Posterior vena cava (tissue), 2 donors: ENCODE measurements at places on chromosomes 7 and 10. TPM values are rescaled to one million over a fixed set of nuclear protein-coding genes. Genes with fewer than 3 reads are reported as not detected.

Gene FAM107B
- total RNA-seq: 23.2 TPM

Gene EPHA1
- total RNA-seq: not detected

Gene VIPR2
- total RNA-seq: 7.6 TPM

Gene SEPHS1
- 30.7 TPM for total RNA-seq

Gene GRIFIN
- not detected for total RNA-seq

Gene UCMA
- total RNA-seq: not detected

Gene ACTL6B
- not detected for total RNA-seq

Gene SPDYE2
- total RNA-seq: not detected

Gene PAX2
- total RNA-seq: not detected

Gene JCAD
- total RNA-seq: 113 TPM

Gene STX1A
- 4.0 TPM for total RNA-seq

Gene MYL10
- total RNA-seq: not detected

Gene PRSS1
- total RNA-seq: 7.8 TPM

Gene CLCN1
- total RNA-seq: 0.05 TPM

Gene ANKRD7
- total RNA-seq: 0.93 TPM

Gene SPDYE1
- total RNA-seq: not detected

Gene GBX1
- not detected for total RNA-seq

Gene TM9SF3
- total RNA-seq: 122 TPM

Gene PBLD
- 12.5 TPM for total RNA-seq

Gene PMS2
- total RNA-seq: 8.0 TPM

Gene NPC1L1
- total RNA-seq: 0.23 TPM

Gene CARD11
- 1.9 TPM for total RNA-seq

Gene RNF32
- 0.33 TPM for total RNA-seq

Gene DPCD
- 12.5 TPM for total RNA-seq

Gene VSTM4
- 20.2 TPM for total RNA-seq

Gene FAM131B
- 1.1 TPM for total RNA-seq

Gene LRIT1
- total RNA-seq: not detected

Gene GRM3
- not detected for total RNA-seq

Gene GPER1
- total RNA-seq: 5.5 TPM

Gene TMEM130
- total RNA-seq: 0.62 TPM

Gene CACNA2D1
- 39.1 TPM for total RNA-seq

Gene AOAH
- total RNA-seq: 6.1 TPM

Gene NEBL
- 3.1 TPM for total RNA-seq

Gene GCK
- total RNA-seq: 0.51 TPM

Gene NODAL
- not detected for total RNA-seq

Gene NUTM2B
- 0.71 TPM for total RNA-seq

Gene PRKCQ
- total RNA-seq: 0.74 TPM

Gene HABP2
- total RNA-seq: not detected

Gene KNDC1
- 0.33 TPM for total RNA-seq

Gene SUN3
- total RNA-seq: not detected

Gene CXCL12
- 206 TPM for total RNA-seq

Gene ABLIM1
- total RNA-seq: 79.4 TPM

Gene GIMAP2
- total RNA-seq: 12.2 TPM
